Fibroblast of skin of back (primary cell): ENCODE measurements at places on chromosomes 12 and 14.

DNA sequence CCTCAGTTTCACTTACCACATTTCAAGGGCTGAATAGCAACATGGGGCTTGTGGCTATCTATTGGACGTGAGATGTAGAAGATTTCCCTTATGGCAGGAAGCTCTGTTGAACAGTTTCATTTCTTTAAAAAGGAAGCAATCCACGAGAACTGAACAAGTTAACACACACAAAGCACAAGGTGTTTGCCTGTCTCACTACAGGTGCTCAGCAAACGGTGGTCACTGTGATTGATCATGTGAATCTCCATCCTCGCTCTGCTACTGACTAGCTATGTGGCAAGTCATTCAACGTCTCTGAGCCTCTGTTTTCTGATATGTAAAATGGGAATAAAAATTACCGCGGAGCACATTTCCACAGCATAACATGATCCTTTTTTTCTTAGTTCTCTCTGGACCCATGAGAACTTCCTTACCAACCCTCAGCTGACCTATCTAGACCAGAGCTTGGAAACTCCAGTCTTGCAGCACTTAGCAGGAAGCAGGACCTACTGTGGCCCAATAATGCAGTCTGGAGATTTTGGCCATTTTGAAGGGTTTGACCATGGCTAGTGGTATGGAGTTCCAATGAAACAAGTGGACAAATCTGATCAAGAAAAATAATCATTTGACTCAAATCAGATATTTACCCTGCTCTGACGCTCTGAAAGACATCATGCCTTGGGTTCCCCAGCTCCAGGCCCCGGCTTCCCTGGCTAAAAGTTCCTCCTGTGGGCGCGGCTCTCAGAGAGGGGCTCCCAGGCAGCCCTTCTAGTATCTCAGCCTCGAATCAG lies 278.8 kb downstream of the ZFP36L1 start:
- DNase-seq, result no peak

- DNase-seq, result no peak
Observed at GRCh38 chr12:13165617-13166041, 30.9 kb upstream of the EMP1 start.

DNA sequence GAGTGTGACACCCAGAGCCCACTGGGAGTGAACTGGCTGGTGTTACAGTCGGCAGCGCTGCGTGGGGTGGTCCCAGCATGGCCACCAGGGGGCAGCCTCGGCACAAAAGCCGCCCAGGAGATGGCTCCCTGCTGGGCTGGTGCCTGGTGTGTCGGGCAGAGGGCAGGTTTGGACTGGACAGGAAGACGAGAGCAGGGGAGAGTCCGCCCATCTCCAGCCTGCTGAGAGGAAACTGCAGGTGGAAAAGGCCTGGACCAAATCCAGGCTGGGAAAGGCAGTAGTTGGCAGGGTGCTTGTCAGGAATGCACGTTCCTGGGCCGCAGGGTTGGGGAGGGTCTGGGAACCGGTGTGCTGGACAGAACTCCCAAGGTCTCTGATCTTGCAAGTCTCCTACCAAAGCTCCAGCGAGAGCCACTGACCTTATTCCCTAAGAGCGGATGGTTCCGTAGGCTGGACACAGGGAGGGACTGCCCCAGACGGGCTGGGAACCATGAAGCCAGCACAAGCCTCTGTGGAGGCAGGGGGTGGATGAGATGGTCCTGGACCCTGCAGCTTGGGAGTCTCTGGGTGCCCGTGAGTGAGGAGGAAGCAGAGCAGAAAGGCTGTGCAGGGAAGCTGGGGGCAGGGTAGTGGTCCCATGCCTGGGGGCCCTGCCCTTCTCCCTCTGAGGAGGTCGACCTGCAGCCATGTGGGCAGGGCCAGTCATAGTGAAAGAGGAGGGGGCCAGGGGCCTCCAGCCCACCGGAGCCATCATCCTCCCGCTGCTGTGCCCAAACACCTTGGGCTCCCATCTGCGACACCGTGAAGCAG lies 1.8 kb downstream of the AHNAK2 start:
- peak; percentile 67 for DNase-seq

GRCh38 chr12:55996201-55996714 lies 818 bp upstream of the SUOX start:
- peak; percentile 70 for DNase-seq

DNA sequence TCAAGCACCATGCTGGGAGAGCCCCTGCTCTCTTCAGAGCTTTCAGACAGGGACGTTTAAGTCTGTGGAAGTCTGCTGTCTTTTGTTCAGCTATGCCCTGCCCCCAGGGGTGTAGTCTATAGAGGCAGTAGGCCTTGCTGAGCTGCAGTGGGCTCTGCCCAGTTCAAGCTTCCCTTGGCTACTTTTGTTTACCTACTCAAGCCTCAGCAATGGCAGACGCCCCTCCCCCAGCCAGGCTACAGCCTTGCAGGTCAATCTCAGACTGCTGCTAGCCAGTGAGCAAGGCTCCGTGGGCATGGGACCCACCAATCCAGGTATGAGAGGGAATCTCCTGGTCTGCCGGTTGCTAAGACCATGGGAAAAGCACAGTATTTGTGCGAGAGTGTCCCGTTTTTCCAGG lies 37.4 kb upstream of the C12orf71 start:
- DNase-seq, result no peak

DNA sequence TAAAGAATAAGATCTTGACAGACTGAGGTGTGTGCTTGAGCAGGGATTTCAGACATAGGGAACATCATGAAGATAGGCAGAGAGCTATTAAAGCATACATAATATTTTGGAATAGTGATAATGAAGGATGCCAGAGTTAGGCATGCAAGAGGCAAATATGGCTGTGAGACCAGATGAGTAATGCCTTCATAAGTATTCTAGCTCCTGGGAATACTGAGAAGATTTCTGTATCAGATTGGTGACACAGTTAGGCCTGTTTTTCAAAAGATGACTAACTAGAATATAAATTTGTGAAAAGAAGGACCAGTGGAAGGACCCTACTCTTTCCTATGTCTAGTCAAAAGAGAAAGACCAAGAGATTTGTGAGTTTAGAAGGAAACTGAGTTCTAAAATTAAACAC lies 108.8 kb downstream of the TXNDC16 start:
- peak; percentile 68 for DNase-seq

DNA sequence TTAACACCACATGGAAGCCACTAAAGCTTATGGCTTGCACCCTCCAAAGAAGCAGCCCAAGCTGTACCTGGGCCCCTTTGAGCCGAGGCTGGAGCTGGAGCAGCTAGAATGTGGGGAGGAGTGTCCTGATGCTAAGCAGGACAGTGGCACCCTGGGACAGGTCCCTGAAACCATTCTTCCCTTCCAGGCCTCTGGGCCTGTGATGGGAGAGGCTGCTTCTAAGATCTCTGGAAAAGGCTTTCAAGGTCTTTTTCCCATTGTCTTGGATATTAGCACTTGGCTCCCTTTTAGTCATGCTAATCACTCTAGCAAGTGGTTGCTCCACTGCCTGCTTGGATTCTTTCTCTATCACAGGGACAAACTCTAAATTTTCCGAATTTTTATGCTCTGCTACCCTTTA lies 40.9 kb downstream of the OSBPL8 start:
- DNase-seq, result no peak

DNA sequence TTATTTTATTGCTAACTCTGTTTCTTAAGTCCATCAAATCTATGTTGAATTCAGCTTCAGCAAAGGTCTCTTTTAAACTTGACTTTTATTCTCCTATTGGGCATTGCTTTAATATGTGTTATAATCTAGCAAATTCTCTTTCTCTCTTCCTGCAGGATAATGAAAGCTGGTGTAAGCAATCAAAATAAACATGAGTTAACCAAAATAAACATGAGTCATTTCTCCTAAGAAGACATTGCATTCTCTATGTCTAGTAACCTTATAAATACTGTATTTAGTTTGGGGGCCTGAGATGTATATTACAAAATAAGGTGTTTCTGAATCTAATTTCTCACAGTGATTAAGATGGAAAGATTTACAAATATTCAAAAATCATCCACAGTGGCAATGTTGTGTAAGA lies 739.1 kb upstream of the ATXN7L3B start:
- peak; percentile 6 for DNase-seq
